ENCODE measurements at places on chromosomes 5 and 9.

- DNase-seq: peak; percentile 30
Observed at GRCh38 chr5:675111-675870, 17.9 kb downstream of the TPPP start.

GRCh38 chr5:6473284-6473683, 24.6 kb downstream of the UBE2QL1 start:
- no peak for DNase-seq

DNA sequence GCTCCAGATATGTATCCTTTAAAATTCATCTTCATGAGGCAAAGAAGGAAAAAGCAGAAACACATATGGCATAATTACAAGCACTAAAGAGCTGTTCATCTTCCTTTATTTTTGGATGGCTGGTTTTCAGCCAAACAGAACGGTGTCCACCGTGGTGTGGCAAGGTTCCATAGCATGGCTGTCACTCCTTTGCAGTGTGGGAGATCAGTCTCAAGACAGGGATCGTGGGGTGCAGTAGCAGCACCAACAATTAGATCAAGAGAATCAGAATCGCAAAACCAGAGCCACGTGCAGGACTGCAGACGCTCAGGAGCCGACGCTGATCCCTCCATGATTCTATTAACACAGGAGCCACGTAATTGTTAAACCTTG, 79.5 kb downstream of the SEMA4D start:
- DNase-seq: no peak

- DNase-seq: no peak
Observed at GRCh38 chr5:132100672-132101261, 27.2 kb downstream of the CSF2 start.

GRCh38 chr9:130830231-130830760, 4.8 kb upstream of the ABL1 start:
- no peak for DNase-seq

DNA sequence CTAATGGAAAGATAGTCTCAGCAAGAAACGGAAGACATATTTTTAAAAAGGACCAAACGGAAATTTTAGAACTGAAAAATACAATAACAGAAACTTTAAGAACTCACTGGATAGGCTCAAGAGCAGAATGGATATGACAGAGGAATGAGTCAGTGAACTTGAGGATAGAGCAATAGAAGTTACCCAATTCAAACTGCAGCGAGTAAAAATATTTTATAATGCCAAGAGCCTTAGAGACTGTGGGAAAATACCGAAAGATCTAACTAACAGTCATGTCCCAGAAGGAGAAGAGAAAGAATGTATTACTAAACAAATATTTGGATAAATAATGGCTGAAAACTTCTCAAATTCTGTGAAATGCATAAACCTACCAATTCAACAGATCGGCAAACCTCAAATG, 40.8 kb downstream of the ADAMTS2 start:
- no peak for DNase-seq

GRCh38 chr5:147782110-147783028, at the start of gene JAKMIP2:
TSS of gene JAKMIP2 (minus strand) at chr5:147782728. CDS start at chr5:147671806, 110,922 bp downstream.
- DNase-seq: peak; percentile 95

- peak; percentile 56 for DNase-seq
Observed at GRCh38 chr5:107878661-107879060, 207.9 kb upstream of the EFNA5 start.

- DNase-seq: no peak
Observed at GRCh38 chr9:105216440-105217178, 27.8 kb upstream of the SLC44A1 start.

- no peak for DNase-seq
Observed at GRCh38 chr5:142422429-142422828, 97.6 kb upstream of the SPRY4 start.

DNA sequence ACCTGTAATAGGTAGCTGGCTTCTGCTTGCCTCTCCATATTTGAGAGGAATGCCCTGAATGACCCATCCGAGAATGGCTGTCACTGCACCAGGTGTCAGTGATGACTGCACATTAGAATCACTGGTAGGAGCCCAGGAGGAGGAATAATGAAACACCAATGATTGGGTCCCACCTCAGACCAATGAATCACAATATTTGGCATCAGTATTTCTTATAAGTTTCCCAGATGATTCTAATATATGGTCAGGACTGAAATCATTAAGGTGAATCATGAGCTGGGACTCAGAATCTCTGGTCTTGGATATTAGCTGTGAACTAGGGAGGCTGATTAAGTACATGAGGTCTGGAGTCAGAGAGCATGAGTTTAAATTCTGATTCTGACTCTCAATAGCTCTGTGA, 23.4 kb downstream of the ARSB start:
- DNase-seq: no peak

GRCh38 chr5:73213566-73213998, 40.6 kb downstream of the TMEM174 start:
- DNase-seq: no peak

DNA sequence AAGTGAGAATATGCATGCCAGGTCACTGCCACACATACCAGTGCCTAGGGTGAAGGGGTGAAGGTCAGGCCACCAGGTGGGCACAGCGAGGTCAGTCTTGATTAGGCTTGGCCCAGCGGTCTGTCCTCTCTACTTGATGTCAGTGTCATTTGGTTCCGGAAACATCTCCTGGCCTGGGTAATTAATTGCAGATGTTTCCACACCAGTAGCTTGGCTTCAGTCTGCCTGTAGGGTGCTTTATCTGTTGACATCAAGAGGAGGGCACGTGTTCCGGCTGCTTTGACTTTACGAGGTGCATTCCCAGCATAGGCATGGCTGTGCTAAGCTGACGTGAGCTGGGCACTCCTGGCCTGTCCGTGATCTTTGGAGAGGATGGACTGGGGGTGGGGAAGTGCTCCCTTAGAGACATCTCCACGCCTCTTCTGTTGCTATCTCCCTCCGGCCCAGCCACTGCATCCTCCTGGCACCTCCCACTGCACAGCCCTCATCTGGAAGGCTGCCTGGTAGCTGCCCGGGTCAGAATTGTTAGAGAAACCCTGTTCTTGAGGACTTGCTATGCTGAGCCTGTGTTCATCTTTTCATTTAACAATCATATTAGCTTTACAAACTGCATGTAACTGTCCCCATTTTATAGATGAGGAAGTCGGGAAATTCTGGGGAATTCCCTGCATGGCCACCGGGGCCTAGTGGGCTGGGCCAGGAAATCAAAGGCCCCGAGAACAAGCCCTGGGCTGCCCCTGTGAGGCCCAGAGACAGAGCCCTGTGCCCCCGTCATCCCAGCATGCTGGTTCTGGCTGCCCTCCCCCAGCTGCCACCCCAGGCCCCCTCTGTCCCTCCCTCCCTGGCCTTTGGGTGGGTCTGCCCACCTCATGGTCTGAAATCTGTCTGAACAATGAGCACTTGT, 29.1 kb downstream of the JADE2 start:
- DNase-seq: no peak
